ENCODE measurements at places on chromosomes 6 and 20.

DNA sequence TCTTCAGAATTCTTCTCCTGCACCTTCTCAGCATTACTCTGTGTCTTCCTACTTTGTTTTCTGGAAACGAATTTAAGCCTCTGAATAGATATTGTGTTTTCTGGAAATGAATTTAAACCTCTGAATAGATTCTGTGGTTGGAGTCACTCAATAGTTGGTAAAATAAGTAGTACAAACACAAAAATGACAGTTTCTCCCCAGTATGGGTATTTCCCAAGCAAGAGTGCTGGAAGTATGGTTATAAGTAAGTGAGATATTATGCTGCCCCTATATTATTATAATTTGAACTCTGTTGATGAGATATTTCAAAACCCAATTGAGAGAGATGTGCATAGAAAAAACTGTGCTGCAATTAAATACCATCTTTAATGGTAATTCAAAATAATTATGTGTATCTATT lies 94.9 kb downstream of the TINAG start:
- DNase-seq = no peak

DNA sequence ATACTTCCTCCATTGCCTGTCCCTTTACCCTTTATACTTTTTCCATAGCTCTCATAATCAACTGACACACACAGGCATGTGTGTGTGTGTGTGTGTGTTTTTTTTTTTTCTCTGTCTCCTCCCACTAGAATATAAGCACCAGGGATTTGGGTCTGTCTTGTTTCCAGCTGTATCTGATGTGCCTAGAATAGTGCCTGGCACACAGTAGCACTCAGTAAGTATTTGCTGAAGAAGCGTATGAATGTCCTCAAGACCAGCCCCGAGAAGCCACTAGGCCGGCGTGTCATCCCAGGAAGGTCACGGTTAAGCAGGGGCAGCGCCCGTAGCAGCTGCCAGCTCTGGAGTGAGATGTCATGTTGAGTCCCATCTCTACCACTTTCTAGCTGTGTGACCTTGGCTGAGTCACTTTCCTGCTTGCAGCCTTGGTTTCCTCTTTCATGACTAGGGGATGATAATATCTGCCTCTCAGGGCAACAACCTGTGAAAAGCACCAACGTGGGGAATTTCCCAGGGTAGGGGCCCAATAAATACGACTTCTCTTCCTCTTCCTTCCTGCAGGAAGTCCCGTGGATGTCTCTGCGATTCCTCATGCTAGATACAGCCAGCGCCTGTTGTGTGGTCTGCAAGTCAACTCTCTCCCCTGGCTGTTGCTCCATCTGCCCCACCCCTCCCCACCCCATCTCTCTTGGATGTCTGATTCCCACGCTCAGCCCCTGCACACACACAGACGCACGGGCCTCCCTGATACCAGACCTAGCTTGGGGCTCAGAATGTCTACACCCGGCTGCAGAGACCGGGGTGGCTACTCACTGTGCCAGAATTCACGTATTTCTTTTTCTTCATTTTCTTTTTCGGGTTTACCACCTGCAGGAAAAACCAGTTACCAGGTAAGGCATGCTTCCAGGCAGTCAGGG lies 58.1 kb downstream of the RAB44 start:
- DNase-seq = no peak

DNA sequence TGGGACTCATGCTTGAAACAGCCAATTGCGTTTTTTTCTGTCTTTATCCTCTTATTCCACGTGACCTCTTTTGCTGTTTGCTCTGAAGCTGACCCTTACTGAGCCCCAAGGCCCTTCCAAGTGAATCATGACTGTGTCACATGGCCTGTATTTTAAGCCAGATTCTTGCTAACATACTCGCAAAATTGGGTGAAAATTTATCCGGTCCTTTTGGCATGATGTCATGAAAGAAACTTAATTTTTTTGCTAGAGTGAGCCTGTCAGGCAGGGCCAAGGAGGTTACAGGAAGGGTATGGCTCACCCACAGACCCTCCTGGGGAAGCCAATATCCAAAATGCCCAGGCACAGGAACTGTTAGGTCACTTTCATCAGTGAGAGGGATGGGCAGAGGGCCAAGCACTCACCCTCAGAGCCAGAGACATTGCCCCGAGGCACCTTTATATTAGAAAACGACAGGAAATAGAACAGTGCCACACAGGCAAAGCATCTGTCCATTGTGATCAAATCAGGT lies 296.7 kb downstream of the CDH26 start:
- DNase-seq = no peak

- DNase-seq = no peak
These were observed 5.1 kb upstream of the SCRT2 start for GRCh38 chr20:680638-681187.

DNA sequence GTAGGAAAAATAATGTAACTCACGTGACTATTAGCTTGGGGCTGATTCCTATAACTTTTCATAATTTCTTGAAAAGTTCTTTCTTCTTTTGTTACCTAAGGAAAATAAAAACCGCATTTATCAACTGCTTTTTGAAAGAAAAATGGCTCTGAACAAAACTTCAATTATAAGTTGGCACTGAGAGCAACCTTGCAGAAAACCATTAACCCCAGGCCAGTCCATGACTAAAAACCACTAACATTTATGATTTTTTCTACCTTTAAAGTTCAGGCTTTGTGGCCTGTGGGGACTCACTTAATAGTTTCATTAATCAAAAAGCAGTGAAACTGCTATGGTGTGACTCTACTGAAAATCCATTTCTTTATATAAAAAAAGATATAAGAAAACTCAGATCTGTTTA lies 69.1 kb upstream of the SAMHD1 start:
- no peak for DNase-seq

DNA sequence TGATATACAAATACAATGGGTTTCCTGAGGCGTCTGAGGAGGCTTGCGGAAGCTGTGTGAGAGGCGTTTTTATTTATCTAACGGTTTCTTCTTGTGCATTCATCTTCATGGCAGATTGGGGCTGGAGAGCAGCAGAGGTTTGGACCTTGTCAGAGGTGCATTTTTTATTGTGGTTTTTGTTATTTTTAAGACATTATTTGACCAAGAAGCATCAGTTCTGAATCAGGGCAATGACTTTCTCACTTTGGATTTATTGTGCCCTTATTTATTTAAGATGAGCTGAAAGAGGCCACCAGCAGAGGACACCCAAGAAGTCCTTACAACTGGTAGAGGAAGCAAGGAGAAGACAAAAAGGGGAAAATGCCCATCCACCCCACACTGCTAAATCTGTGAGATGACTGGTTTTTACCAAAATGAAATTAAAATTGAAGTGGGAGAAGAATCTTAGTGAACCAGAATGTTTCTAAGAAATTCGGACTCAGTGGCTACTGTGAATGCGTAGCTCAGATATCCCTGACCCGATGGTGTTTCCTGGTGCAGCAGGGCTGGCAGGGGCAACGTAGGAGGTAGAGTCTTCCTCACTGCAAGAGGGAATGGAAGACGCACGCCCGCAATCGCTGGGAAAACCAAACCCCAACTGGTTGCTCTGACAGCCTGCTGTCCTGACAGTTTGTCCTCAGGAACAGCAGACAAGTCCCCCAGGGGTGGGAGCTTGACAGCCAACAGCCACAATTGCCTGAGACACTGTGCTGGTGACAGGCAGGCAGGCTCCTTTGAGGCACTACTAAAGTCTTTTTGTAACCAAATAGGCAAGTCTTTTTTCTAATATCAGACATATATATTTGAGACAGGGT lies 14.2 kb downstream of the PRR18 start:
- DNase-seq = no peak

- peak; percentile 40 for DNase-seq
These were observed 218.9 kb downstream of the EYA4 start for GRCh38 chr6:133460101-133460500.
